Stimulated activated CD4-positive, alpha-beta T cell treated with anti-CD3 and anti-CD28 coated beads, TNF-alpha, amount 100 ng/mL, for 48 hours (primary cell): ENCODE measurements at places on chromosomes 5 and 9.

- DNase-seq = no peak
Measured at GRCh38 chr5:1205255-1206180, 4.1 kb downstream of the SLC6A19 start.

GRCh38 chr5:174022384-174023095, 23.0 kb upstream of the NSG2 start:
- no peak for DNase-seq

- DNase-seq = no peak
Measured at GRCh38 chr9:109310486-109310901, 10.4 kb downstream of the EPB41L4B start.

DNA sequence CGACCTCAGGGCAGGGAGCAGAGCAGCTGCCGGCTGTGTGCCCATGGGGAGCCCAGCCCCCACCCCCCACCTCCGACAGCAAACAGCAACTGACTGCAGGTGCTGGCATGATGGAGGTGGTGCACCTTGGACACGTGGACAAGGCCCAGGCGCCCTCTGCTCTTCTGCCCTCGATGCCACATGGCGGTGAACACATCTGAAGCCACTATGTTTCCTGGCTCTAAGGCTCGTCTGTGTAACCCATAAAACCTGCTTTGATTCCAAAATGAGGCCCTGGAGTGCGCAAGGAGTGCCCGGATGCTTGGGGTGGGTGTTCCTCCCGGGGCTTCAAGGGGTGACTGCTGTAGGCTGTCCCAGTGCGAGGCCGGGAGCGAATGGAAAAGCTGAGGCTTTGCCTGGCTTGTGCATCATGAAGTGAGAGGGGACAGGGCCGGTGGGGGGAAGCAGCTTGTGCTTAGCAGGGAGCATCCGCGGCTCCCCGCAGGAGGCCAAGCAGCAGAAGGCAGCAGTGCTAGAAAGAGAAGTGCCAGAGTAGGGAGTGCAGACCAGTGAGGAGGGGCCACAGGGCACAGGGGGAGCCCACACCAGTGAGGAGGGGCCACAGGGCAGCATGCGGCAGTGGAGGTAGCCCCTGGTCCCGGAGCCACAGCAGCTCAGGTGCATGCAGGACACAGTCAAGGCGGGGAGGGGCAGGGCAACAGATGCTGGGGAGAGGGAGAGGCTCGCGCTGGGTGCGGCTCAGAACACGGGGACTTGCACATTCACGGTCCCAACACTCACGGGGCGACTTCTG, 30.0 kb downstream of the NKD2 start:
- no peak for DNase-seq

DNA sequence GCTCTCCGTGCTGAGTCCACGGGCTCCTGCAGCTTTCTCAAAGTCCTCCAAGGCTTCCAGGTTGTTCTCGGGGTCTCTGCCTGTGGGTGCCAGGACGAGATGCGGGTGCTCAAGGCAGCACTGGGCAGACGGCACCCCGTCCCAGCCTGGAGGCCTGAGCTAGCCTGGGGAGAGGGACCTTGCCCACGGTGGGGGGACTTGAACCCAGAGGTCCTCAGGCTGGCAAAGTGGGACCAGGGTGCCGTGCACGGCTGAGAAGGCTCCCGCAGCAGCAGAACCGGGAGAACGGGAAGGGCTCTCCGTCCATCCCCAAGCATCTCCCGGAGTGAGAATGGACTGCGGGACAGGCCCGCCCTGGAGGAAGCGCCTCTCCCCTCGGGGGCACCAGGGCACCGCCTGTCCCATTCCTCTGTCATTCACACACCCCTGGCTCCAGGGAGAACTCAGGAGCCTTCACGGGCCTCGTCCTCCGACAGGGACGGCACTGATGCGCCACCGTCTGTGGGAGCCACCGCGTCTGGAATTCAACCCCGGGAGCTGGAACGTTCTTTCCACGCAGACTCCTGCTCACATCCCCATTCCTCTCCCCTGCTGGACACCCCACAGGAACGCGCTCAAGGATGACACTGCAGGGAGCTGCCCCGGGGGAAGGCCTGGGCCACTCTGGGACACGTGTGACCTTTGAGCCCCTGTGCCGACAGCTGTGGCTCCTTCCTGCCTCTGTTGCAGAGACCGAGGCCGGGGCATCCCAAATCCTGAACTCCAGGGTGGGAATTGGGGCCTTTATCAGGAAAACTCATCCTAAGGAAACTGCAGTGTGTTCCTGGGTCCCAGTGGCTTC, 16.3 kb upstream of the OBP2B start:
- no peak for DNase-seq

DNA sequence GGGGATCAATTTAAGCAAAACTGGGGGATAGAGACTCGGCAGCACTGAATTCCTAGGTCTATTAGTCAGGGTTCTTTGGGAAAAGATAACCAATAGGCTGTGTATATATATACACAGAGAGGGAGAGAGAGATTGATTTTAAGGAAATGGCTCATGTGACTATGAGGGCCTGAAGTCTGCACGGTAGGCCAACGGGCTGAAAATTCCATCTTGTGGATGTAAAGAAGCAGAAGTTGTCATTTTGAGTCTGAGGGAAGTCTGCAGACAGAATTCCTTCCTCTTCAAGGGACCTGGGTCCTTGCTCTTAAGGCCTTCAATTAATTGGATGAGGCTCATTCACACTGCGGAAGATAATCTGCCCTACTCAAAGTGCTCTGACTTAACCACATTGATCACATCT, 60.1 kb upstream of the ZNF622 start:
- no peak for DNase-seq

GRCh38 chr9:121645003-121645402, 6.4 kb upstream of the DAB2IP start:
- no peak for DNase-seq

DNA sequence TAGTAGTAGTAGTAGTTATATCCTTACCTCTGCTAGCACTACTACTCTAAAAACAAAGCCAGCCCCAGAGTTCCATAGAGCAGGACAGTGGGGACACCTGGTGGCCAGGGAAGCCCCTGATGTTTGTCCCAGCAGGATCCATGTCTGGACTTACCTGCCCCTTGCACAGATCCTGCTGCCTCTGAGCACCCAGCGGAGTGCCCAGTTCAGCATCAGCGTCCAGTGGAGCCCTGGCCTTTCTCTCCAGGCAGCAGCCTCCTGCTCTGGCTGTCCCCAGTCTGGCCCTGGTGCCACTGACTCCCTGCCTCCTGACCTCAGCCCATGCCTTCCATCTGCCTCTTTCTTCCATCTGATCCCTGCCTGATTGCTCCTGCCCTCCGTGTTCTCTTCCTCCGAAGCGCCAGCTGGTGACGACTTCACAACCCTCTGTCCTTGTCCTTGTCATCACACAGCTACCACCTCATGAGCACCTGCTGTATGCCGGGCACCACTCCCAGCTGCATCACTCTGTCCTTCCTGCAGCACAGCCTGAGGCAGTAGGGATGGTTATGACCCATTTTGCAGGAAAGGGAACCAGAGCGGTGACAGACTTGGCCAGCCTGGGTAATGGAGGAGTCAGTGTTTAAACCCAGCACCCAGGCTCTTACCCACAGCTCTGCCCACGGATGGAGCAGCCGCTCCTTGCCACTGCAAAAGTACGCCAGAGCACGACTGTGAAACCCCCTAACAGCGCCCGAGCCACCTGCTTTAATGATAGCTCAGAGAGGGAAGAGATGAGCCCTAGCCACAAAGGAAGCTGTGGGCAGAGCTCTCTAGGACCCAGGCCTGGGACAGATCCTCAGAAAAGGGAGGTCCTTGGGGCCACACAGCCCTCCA, 11.5 kb downstream of the SARDH start:
- DNase-seq = no peak

- DNase-seq = no peak
Measured at GRCh38 chr5:28809811-28810750, 1771.7 kb upstream of the CDH9 start.

DNA sequence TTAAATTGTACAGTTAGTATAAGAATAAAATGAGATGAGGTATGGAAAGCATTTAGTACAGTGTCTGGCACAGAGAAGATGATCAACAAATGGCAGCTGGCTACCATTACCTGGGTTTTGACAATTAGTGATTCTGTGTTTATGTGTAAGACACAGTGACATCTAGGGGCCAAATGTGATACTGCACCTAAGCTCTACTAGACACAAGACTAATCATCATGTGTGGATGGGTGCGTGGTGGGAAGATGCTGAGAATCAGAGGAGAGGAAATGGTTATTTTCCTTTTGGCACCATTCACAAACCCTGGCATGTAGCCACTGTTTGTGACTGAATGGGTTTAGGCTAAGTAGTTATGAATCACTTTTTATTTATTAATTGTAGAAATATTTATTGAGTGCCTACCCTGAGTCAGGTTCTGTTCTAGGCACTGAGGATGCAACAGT, 109.8 kb upstream of the TBC1D2 start:
- DNase-seq = no peak

- DNase-seq = no peak
Measured at GRCh38 chr9:114282104-114282485, 40.8 kb upstream of the ORM1 start.

- no peak for DNase-seq
Measured at GRCh38 chr9:123753669-123754258, 176.2 kb downstream of the DENND1A start.

DNA sequence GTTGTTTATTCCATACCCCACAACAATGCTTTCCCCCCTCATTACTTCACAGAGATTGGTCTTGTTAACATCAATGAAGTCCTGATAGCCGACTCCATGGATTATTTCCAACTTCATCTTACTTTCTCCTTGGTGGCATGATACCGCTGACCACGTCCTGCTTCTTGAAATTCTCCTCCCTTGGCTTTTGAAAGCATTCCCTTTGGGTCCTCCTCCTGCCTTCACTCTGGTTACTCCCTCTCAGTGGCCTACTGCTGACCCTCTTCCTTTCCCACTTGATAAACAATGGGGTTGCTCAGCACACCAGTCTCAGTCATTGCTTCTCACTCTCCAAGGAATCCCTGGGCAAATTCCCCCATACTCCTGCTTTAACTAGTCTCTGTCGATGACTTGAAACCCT, 283.9 kb downstream of the SEC61B start:
- no peak for DNase-seq

GRCh38 chr9:127223266-127223665, 41.3 kb upstream of the GARNL3 start:
- DNase-seq = no peak

DNA sequence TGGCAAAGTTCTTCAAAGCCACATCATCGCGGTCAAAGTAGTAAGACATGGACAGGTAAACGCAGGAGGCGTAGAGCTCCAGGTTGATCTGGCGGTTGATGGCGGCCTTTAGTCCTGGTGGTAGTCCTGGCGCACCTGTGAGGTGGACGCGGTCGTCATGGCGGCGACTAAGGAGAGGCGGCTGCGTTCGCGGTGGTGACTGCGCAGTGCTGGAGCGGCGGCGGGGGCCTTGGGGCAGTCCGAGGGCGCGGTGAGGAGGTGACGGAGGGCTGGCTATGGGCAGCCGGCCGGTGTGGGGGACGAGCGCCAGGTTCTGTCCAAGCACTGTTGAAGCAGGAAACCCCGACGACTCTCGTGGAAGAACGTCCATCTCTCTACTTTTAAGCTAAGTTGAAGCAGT, 136.8 kb downstream of the BASP1 start:
- DNase-seq = no peak

GRCh38 chr5:62640446-62640845, 61.8 kb downstream of the LRRC70 start:
- no peak for DNase-seq

DNA sequence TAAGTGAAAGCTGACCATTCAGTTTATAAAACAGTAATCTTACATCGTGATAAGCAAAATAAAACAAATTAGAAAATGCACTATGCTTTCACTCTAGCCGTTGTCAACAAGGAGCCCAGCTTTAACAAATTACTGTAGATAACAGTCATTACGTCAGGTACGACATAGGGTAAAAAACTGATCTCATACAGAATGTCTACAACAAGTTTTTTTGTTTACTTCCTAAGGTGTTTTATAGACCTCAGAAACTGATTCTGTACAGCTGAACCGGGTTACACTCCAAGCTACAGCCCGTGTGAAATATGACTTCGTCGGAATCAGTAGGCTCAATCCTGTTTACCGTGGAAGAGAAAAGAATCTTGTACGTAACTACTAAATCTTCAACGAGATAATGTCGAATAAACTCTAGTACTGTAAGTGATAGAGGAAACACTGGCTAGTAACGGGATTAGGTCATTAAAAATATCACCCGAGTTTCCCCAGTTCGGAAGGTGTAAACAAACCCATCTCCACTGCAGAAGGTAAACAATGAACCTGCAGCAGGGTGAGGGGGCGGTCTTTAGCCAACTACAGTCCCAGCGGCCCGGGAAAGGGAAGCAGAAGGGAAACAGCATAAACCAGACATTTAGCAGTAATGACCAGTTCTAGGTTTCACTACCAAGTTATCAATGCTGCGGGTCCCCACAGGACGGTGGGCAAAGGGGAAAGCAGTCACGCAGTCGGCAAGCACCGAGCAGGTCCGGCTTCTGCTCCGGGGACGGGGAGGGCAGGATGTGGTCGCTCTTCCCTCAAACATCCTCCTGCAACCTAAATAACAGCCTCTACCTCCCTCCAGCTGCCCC, 1.1 kb downstream of the RICTOR start:
- peak; percentile 5 for DNase-seq

DNA sequence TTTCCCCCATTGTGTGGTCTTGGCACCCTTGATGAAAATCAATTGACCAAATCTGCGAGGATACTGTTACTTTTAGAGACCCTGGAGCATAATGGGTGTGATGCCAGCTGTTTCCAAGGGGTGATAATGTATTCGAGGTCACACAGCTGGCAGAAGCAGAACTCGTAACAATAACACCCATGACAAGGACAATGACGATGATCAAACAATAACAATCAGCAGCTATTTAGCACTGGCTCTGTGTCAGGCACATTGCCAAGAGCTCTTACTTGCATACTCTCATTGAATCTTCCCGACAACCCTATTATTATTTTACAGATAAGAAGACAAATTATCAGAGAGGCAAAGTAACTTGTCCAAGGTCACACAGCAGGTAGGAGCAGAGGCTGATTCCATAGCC, 223.7 kb upstream of the MSX2 start:
- DNase-seq = no peak

DNA sequence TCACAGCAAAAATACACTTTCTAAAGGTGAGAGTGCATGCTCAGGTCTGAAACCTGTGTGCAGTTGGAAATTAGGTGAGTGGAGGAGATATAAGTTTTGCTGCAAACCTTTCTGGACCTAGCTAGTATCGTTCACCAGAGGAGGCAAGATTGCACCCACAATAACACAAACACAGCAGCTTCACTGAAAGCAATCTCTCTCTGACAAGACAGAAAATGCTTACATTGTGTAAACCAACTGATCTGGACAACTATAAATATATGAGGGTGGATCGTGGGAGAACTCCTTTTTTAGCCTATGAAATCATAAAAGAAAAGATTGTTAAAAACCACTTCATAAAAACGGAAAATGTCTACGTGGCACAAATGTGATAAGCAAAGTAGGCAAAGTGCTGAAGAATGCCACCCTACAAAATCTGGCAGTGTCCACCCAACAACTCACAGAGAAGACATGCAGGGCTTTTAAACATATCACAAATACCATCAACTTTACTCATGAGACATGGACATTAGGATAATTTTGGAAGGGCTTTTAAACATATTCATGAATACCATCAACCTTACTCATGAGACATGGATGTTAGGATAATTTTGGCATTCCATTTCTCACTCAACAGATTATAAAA, 134.3 kb downstream of the CDH18 start:
- DNase-seq = no peak

- DNase-seq = no peak
Measured at GRCh38 chr5:180330810-180331646, 22.1 kb downstream of the GFPT2 start.
